Uterus (tissue), 4 donors: ENCODE measurements at places on chromosomes 5 and 9. TPM values are rescaled to one million over a fixed set of nuclear protein-coding genes. Genes with fewer than 3 reads are reported as not detected.

ARID3C gene
- total RNA-seq = not detected

PCDHGB7 gene
- total RNA-seq = 27.6 TPM

FOXD4L5 gene
- total RNA-seq = not detected

AQP7 gene
- not detected for total RNA-seq

TTC39B gene
- total RNA-seq = 21.5 TPM

ZNF782 gene
- total RNA-seq = 9.2 TPM

DNA sequence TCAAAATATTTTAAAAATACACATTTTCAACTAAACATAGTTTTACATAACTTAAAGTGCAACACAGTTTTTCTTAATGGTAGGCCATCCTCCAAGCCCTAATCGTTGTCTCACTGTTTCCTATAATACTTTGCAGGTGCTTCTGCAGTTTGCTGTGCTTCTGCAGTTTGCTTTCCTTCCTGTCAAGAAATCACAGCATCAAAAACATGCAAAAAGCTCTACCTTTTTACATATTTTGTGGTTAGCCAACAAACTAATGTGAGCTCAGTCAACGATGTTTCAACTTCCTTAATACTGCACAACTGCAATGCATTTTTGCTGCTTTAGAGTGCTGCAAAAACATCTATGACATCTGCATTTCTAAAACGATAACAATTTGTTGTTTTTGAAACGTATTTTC is 25.2 kb downstream of the EMB start:
- DNase-seq = no peak

DNA sequence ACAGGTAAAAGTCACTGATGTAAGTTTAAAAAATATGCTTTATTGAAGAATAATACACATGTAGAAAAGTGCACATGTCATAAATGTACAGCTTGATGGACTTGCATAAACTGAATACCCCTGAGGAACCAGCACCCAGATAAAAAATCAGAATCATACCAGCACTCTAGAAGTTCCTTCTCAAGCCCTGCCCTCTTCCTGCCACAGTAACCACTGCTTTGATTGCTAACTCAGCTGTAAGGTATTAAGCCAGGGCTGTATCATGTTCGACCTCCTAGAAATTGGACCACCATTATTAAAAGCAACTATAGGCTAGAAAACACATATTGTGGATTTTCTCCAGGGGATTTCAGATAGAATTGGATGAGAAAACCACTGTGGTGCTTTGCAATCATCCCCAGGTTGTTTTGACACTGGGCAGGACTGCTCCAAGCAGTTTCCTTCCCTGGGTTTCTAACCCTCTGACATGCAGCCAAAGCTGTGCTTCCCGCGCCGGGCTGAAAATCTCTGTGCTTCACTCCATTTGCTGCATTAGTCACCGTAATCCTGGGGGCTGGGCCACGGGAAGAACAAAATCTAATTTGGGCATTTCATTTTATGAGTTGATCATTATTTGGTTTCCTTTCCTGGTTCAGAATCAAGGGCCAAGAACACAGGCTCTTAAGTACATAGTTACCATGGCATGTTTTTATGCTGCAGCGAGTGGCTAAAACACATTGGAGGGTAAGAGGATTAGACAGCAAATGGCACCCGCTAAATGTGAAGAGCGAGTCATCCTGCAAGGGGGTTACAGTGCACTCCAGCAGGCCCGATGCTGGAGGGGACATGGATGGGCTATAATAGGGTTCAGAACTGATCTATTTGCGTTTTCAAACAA is 139.4 kb upstream of the IL12B start:
- no peak for DNase-seq

DNA sequence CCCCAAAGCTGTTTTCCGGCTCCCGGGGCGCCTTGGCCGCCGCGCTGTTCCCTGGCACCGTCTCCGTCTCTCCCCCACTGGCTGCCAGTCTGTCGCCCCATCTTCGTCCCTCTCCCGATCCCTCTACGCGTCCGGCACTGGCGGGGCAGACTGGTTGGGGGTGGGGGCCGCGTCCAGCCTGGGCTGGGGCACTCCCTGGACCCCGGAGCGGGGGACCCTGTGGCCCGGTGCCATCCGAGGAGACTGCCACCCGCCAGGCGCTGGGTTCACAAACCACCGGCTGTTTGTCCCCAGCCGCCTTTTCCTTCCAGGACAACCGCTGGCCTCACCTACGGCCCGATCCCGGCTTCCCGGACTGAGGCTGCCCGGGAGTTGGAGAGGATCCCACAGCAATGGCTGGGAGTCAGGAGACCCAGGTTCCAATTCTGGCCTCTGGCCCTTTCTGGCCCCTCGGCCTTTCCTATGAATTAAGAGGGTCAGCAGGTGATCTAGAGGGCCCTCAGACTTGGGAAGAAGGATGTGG is 1.0 kb upstream of the FIBCD1 start:
- DNase-seq = no peak

GRCh38 chr5:173888473-173889131 is 453 bp downstream of the CPEB4 start:
- DNase-seq = no peak

DNA sequence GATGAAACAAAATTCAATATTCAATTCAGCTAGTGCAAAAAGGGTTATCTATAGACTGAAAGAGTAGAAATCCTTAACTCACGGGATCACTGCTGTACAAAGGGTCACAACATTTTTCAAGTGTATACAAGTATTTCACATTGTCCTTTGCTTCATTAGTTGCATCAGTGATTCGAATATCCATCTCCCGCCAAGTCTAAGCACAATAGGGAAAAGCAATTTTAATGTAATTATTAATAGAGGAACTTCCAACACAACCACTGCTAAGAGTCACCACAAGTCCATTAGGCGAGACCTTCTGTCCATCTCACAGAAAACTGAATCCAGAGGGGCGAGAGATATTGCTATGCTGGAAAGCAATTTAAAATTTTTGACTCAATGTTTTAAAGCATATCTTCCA is 27.4 kb downstream of the DNAH5 start:
- no peak for DNase-seq

GRCh38 chr5:142110988-142111687 is 2.6 kb downstream of the NDFIP1 start:
- DNase-seq = no peak

- no peak for DNase-seq
These were observed 2.5 kb downstream of the LHX6 start for GRCh38 chr9:122226142-122226757.

DNA sequence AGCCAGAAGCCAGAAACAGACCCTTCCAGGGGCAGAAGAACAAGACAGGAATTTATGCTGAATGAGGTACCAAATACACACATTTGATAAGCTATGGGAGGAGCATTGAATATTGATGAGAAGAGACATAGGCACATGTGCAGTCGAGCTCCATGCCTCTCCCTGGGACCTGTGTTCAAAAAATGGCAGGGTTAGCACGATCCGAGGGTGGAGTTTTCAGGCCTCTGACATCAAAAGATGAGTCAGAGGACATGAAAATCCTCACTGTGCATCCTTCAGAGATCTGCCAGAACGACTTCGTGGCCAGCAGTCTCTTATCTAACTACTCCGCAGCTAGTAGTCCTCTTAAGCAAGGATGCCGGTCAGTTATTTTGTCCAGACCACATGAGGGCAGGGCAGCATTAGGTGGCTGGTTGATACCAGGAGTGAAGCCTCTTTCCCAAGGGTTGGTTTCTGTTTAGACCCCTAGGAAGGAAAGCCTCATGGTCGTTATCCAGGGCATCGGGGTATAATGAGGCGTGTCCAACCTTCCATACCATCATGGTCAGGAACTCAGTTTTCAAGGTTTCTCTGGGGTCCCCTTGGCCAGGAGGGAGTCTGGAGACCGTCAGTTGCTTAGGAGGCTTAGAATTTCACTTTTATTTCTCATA is 11.6 kb upstream of the CMBL start:
- DNase-seq = peak; percentile 61

DNA sequence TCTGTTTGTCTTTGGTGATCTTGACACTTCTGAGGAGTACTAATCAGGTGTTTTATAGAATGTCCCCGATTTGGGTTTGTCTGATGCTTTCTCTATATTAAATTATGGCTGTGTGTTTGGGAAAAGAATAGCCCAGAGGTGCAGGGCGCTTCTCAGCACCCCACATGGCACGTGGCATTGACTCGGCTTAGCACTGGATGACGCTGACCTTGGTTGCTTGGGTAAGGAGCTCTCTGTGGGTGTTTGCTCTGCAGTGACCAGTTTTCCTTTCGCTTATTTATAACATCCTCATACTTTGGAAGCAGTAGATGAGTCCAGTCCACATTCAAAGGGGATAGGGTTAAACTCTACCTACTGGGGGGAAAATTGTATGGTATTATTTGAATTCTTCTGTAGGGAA is 12.5 kb upstream of the FAM120AOS start:
- no peak for DNase-seq

DNA sequence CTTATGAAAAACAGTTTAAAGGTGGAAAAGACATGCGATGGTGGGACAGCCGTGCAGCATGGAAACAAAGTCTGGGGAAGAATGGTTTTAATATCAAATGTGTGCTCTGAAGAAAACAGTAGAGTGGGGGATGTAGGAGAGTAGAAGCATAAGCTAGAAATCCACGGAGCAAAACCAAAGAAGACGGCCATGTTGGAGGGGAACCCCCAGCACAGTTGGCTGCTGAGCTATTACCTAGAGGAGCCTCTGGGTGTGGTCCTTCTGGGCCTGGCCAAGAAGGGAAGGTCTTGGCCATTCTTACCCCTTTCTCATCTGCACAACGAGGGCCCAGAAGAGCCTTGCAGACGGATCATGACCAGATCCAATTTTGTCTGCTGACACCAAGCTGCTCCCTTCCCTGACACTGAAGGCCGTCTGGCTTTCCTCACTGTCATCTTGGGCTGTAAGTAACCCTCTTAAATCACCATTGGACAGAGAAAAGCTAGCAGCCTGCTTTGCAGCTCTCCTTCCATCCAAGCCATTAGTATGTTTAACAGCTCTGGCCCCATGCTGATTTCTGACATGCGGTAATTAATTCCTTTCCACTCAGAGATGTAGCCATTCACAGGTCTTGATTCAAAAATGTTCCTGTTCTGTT is 189.5 kb downstream of the SEC61B start:
- no peak for DNase-seq
